H54 (cell line): ENCODE measurements at places on chromosomes 1 and 21.

- no peak for DNase-seq
These were observed 119.6 kb upstream of the CD34 start for GRCh38 chr1:208030288-208031091.

DNA sequence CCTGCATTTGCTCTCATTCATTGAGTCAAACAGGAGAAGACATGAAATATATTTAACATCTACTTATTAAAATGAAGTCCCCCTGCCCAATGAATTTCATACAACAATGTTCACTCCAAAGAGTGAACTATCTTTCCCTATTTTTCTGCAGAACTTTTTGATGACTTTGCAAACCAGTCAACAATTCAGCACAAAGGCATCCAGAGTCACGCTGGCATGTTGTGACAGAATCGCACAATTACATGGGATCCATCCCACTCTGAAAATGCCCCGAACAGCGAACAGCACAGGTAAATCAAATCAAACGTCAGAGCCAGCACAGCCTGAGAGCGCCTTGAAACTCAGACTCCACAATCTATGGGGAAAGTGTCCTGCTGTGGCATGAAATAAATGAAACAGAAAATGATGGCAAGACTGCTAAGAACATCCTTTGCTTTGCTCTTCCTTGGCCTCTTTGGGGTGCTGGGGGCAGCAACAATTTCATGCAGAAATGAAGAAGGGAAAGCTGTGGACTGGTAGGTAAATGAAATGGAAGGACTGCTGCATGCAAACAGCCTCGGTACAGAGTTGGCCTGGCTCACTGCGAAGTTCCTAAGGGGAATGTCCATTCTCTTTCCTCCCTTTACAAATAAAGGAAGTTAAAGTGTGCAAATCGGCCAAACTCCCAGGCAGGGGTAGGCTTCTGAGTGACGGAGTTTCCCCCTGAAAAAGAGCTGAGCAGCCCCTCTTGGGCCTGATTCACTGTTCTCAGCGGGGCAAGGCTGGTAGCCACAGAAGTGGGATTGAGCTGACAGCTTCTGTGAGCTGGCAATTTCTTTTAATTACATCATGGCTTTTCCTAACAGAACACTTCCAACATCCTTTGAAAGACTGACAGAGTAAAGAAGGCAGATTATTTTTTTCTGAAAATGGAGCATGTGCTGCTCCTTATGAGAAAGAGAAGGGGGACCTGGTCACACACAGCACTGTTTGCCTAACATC is at the start of gene DNASE2B:
Gene DNASE2B, plus strand, starts transcription at position 310 of the 981 bp plus-strand sequence. Its CDS starts 81 bp downstream, at position 391.
- no peak for DNase-seq

GRCh38 chr1:63620671-63621070 is 27.5 kb downstream of the PGM1 start:
- DNase-seq: no peak

DNA sequence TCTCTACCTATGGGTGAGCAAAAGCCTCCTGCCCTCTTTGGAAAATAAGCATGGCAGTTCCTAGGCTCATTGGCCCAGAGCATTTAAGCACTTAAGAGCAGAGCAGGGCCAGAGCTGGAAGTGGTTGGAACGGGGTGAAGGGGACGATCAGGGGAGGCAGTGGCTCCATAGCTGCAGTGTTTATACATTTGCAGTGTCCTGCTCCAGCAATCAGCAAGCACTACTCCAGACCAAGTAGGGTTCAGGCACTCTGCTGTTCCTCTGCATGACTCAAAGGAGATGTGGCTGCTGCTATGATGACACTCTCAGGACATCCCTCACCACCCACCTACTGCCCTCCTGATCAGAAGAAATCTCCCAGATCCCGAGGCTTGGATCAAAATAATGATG is 55.0 kb downstream of the TRABD2B start:
- no peak for DNase-seq

DNA sequence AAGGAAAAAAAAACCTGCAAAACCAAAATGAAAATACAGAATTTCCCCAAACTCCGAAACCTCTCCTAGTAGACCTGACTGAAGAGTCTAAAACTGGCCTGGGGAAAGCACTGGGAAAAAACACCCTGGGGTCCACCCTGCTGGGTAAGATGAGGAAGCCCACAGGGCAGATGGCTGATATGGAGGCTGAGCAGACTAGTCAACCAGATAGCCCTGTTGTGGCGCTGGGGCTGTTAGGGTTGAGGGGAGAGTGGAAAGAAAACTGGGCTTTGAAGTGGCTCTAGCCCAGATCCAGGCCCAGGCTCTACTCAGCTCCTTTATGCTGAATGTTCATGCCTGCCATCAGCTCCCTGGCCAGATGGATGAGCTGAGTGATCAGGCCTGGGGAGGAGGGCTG is 6.8 kb upstream of the SLAMF1 start:
- DNase-seq: no peak

GRCh38 chr1:113648478-113648877 is 110.8 kb downstream of the PHTF1 start:
- no peak for DNase-seq

DNA sequence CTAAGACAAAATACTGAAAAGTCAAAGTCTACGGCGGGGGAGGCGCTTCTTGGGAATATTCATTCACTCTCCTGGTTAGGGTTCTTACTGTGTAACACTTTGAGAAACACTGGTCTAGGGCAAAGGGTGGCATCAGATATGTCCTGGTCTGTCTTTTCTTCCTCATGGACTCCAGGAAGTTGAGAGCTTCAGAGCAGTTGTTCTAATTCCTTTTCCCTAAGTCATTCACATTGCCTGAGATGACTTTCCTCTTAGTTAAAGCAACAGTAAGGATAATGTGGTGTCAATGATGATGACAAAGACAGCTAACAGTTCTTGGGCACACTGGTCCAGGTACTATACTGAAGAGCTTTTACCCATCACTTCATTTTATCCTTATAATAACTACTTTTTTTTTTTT is 27.0 kb downstream of the FGGY start:
- DNase-seq: peak; percentile 5

DNA sequence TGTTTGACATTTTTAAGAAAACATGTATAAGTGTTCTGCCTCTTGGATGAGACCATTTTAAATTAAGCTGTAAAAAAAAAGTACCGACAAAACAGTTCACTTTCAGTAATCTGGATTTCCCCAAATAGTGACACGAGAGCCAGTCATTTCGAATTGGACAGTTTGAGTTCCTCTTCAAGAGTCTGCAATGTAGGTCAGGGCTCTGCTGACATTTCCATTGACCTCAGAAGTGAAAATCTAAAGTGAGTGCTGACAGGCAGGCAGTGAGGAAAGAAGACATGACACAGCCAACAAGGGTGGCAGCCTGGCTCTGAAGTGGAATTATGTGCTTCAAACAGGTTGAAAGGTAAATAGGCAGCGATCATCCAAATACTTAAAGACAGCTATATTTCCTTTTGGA is at the start of gene IL23R:
Gene IL23R, plus strand, starts transcription at position 259 of the 400 bp plus-strand sequence. CDS start 1,667 bp downstream, outside the sequence.
- no peak for DNase-seq

DNA sequence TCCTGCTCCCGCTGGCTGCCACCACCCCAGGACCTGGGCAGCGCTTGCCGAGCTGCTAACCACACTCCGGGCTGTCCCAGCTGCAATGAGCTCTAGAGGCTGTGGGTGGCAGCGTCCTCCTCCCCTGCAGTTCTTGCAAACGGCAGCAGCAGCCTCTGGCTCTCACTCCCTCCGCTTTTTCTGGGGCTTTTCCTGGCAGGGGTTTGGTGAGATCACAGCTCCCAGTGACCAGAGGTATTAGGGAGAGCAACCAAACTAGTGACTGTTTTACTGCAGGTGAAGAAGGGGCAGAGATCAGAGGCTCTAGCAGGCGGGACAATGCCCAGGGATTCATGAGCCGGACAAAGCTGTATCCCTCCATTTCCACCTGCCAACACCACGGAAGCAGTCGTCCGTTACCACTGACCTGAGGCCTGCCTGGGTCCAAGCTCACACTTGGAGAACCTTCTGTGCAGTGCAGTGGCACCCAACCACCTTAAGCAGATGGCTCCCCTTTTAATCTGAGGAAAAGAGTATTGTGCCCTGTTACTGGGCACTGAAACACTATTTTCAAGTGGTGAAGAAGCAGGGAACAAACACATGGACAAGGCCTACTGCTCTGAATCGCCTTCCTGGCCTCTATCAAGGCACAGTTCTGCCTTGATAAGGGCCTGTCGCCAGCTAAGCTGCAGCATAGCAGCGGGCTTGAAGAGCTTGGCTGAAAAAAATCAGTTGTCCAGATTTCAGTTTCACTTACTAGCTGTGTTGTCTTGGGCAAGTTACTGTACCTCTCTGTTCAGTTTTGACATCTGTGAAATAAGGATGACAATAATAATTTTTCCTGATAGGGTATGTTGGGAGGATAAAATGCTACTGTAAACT is at the start of gene F5:
Gene F5, minus strand, starts transcription at position 87 of the 861 bp plus-strand sequence. CDS start 95 bp downstream, outside the sequence.
- peak; percentile 33 for DNase-seq

DNA sequence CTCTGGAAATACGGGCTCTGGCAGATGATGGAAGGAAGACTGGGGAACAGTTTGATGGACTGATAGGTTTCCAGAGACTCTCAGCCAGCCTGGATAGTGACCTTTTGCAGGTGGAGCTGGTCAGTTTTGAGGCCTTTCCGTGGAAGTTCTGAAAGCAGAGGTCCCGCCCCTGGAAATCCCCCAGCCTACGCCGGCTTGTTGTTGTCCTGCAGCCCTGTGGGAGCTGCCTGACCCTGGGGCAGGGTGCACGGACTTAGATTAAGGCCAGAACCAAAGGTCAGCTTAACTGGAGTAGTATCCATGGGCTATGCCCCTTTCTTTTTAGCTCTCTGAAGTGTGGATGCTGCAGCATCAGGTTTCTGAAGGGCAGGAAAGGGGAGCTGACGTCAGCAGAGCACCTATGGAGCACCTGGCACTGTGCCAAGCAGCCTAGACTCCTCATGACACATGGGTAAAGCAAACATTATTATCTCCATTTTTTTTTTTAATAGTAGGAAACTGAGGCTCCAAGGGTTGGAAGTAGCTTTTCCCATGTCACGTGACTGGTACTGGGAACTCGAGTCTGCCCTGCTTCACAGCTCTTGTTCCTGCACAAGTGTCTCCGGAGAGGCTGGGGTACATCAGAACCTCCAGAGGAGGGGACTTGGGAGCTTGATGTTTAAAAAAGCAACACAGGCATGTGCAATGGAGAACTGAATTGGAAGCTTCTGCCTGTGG is 38.5 kb downstream of the IER5 start:
- no peak for DNase-seq

- no peak for DNase-seq
These were observed 2.2 kb downstream of the ZNF436 start for GRCh38 chr1:23367451-23367790.
